ENCODE measurements at places on chromosomes 5 and 9. TPM values are rescaled to one million over a fixed set of nuclear protein-coding genes. Genes with fewer than 3 reads are reported as not detected.

DNA sequence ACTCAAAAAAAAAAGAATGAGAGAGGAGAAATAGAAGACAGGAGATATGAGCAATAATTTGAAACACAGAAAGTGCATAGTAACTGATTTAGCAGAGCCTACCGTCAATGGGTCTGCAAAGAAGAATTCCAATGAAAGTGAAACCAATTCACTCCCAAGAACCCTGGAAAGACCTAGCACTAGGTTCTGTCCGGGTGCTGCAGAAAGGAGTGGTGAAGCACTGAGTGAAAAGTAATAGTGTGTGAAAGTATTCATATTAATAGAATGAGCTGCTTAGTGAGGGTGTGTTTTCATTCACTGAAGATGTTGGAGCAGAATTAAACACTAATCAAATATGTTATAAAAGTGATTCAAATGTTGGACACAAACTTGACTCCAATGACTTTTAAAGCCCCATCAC is 51.3 kb upstream of the SLC30A5 start:
- DNase-seq = no peak

Gene TAF11L5
- not detected for total RNA-seq

Gene NME5
- total RNA-seq = not detected

Gene UBAP1
- total RNA-seq = 35.7 TPM

Gene SVEP1
- total RNA-seq = 53.6 TPM

- DNase-seq = no peak
Measured at GRCh38 chr9:84254972-84255371, 85.6 kb downstream of the SLC28A3 start.

GRCh38 chr5:132746954-132747615 is at the start of gene CCNI2:
Gene CCNI2, plus strand, starts transcription at chr5:132747426. Its CDS starts 70 bp downstream, at chr5:132747496.
- DNase-seq = no peak

- no peak for DNase-seq
Measured at GRCh38 chr5:57783693-57784092, 301.1 kb upstream of the ACTBL2 start.

Measured in thoracic aorta (tissue), 2 donors.